ENCODE measurements at places on chromosomes 2 and 18.

DNA sequence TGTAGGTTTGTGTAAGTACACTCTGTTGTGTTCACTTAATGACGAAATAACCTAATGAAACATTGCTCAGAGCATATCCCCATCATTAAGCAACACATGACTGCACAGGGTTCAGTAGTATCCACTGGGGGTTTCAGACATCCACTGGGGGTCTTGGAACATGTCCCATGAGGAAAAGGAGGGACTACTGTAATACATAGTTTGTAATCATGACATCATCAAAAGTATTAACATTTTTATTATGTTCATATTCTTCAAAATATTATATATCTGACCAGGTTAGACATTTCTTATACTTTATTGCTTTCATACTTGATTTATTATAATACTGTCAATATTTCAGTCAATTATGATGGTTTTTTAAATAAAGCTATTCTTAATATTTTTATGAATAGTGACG, 54.4 kb upstream of the EMILIN2 start:
- no peak for DNase-seq

DNA sequence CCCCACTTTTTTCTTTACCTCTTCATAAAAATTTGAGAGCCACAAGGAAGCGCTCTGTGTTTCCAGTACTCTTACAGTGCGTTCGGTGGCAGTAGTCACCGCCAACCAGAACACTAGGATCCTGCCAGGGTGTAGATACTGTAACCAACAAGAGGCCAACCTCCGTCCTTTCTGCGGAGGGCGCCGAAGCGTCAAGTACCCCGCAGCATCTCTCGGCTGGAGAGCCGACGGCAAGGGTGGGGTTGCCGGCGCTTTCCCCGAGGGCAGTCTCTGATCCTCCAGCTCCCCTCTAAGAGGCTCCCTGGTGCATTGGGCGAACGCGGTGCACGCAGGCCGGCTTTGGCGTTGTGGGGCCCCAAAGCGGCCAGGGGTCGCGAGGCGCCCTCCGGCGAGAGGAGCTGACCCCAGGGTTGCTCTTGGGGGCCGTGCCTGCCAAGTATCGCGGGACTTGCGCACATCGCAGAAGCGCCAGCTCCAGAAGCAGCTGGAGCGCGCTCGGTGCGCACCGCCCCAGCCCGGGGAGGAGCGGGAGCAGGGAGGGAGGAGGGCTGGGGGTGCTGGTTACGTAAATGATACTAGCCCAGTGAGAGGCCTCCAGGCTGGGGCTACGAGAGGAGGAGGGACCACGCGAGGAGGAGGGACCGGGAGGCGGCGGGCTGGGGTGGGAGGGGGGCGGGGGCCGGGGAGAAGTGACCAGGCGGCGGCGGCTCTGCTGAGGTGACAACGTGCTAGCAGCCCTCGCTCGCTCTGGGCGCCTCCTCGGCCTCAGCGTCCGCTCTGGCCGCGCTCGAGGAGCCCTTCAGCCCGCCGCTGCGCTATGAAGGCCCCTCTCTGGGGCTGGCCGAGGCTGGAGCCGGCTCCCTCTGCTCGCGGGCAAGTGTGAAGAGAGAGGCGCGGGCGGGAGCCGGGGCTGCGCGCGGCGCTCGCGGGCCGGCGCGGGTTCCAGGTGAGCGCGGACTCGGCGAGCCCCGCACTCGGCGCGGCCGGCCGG, at the start of gene GALNT13:
Gene GALNT13 (plus strand): TSS at position 692 of the 991 bp plus-strand sequence.
- DNase-seq = peak; percentile 90

DNA sequence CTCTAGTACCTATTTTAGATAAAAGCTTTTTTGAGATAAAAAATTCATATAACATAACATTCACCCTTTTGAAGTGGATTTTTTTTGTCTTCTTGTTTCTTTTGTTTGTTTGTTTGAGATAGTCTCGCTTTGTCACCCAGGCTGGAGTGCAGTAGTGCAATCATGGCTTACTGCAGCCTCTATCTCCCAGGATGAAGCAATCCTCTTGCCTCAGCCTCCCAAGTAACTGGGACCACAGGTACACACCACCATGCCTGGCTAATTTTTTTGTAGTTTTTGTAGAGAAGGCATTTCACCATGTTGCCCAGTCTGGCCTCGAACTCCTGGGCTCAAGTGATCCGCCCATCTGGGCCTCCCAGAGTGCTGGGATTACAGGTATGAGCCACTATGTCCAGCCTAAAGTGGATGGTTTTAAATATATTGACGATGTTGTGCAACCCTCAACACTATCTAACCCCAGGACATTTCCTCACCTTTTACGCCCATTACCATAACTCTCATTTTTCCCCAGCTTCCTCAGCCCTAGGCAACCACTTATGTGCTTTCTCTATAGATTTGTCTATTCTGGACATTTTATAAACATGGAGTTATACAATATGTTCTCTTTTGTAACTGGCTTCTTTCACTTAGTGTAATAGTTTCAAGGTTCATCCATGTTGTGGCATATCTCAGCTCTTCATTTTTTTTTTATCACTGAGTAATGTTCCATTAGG, 38.8 kb downstream of the CTIF start:
- DNase-seq = no peak

DNA sequence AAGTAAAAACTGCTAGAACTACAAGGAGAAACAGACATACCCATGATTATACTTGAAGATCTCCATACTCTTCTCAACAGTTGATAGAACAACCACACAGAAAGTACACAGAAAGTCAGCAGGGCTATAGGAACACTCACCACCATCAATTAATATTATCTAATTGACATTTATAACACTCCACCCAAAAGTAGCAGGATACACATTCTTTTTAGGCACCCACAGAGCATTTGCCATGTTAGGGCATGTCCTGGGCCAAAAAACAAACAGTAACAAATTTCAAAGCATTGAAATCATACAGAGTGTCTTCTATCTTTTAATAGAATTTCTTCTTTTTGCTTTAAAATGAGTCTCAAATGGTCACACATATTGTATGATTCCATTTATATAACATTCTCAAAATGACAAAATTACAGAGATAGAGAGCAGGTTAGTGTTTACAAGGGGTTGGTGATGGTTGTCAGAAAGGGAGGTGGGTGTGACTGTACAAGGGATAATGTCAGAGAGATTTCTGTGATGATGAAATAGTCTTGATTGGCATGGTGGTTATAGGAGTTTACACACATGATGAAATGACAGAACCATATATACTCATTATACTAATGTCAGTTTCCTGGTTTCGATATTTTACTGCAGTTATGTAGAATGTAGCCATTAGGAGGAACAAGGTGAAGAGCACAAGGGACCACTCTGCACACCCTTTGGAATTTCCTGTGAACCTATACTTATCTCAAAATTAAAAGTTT, 82.8 kb downstream of the NCK2 start:
- no peak for DNase-seq

DNA sequence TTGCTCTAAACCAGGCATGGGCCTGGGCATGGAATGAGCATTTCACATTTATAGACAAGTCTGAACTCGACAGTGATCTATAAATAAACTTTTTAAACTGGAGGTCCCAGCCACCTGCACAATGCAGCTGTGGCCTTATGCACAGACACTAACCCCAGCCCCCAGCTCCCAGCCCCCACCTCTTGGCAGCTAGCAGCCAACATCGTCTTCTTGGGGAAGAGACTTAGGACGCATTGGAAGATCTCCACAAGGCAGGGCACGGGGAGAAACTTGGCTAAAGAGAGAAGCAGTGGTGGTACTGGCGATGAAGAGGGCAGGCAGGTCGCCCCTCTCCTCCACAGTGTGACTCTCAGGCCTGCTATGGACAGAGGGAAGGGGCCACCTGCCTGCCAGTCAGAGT, 213.2 kb downstream of the ANAPC1 start:
- DNase-seq = peak; percentile 24

DNA sequence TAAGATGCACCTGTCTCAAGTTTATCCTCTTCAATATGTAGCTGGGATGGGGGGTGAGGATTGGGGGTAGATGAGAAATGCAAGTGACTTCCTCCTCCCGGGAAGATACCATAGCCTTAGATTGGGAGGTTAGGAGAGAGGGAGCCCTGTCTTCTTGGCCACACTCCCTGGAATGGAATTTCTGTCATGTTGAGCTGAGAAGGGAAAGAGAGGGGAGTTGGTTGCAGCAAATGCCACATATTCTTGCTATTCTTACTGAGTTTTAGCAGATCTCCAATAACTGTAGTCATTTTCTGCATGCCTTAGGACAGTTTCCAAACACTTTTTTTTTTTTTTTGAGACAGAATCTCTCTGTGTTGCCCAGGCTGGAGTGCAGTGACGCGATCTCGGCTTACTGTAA, 35.9 kb downstream of the TAF4B start:
- DNase-seq = no peak

GRCh38 chr2:24908461-24908901, 11.6 kb downstream of the ADCY3 start:
- no peak for DNase-seq

GRCh38 chr2:30463535-30463934, 16.5 kb downstream of the LCLAT1 start:
- DNase-seq = no peak

GRCh38 chr2:111919794-111920608, 21.6 kb downstream of the MERTK start:
- DNase-seq = no peak

DNA sequence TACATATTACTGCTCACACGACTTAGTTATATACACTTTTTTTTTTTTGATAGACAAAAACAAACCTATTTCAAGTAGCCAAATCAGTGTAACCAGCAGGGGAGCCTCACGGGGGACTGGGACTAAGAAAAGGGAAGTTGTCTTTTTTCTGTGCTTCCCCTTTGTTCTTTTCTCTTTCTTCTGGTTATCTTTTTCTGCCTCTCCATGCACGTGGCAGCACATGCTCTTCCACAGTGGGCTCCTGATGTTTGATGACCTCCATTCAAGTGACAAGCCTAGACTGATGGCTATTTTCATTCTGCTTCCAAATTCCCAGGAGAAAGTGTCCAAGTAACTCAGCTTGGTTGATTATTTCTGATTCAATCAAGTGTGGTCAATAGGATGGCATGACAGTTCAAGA, 98.2 kb upstream of the STK39 start:
- no peak for DNase-seq

DNA sequence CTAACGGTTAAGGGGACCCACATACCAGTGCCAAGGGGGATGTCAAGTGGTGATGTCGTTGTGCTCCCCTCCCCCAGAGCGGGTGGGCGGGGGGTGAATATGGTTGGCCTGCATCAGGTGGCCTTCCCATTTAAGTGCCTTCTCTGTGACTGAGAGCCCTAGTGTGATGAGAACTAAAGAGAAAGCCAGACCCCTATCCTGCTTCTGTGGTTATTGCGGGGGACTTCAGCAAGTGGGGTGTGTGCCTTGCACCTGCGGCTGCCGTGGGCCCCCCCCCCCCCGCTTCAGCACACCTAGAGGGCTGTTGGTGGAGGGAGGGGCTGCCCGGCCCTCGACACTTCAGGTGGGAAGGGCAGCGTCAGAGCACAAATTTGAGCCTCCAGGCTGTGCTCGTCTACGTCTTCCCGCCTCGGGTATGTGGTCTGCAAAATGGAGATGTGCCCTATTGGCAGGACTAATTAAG, 6.1 kb downstream of the CTDSP1 start:
- DNase-seq = no peak

GRCh38 chr18:22221350-22221749, 52.0 kb downstream of the GATA6 start:
- DNase-seq = no peak

GRCh38 chr18:7207366-7207915, 23.4 kb upstream of the LRRC30 start:
- no peak for DNase-seq

DNA sequence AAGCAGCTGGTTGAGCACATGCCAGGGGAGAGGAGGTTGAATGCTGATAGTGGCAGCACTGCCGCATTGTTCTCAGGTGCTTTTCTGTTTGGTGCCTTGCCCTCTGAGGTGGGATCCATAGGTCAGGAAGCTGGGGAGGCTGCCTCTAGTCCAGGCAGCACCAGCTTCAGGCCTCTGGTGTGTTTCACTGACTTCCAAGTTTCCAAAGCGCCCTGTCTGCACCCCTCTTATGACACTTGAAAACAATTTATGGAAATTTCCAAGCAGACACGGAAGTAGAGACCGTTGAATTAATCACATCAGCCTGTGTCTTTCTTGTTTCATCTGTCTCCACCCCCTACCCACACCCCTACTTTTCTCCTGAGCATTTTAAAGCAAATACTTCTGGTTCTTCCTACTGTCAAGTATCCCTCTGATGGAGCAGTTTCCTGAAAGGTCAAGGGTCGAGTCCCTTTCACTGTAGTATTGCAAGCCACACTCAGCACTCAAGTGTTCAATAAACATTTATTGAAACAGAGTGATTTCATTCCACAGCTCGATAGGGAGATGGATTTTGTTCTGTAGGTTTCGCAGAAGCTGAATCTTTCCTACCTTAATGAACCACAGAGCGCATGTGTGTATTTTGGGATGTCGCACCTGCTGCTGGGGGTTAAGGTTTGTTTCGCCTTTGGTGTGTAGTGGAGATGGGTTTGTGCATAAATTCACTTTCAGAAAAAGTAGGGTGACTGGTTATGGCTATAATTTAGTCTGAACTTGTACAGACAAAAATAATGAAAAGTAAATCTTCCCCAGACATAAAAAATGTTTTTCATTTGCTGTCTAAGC, 21.4 kb downstream of the DGKD start:
- DNase-seq = no peak

GRCh38 chr18:38752430-38752829, 1186.8 kb upstream of the CELF4 start:
- no peak for DNase-seq
